ENCODE measurements at places on chromosomes 2 and 18.

- no peak for DNase-seq
Measured at GRCh38 chr2:57218206-57218605, 828.4 kb upstream of the VRK2 start.

GRCh38 chr2:27685577-27685976 is 21.9 kb downstream of the SLC4A1AP start:
- DNase-seq = no peak

DNA sequence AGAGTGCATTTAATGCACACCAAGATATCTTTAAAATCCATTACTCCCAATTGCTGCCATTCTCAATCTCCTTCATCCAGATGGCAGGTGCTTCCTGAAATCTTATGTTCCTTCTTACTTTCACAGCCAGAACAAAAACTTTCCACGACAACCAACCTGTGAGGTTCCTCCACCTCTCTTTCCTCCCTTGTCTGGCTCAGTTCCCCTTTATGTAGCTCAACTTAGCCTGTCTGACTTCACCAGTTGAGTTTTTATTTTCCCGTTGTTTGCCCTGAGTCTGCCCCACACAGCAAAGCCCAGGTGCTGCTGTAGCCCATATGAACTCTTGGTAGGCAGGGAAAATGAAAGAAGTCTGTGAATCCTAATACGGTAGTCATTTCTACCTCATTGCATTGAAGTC is 112.5 kb downstream of the MREG start:
- DNase-seq = peak; percentile 34

DNA sequence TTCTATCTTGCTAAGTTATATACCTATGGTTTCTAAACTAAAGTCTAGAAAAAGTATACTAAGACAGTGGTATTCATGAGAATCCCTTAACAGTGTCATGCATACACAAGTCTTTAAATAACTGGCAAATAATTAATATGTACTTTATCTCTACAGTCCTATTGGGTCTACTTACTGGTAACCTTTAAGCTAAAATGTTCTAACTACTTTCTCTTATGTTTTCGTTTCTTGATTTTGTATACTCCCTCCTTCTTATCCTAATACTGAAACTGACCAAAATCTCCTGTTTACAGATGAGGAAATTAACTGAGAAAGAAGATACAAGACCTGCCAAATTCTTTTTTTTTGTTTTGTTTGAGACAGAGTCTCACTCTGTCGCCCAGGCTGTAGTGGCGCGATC is 74.6 kb downstream of the CCDC88A start:
- DNase-seq = no peak

- no peak for DNase-seq
Measured at GRCh38 chr18:76524900-76525698, 30.1 kb upstream of the ZNF516 start.

DNA sequence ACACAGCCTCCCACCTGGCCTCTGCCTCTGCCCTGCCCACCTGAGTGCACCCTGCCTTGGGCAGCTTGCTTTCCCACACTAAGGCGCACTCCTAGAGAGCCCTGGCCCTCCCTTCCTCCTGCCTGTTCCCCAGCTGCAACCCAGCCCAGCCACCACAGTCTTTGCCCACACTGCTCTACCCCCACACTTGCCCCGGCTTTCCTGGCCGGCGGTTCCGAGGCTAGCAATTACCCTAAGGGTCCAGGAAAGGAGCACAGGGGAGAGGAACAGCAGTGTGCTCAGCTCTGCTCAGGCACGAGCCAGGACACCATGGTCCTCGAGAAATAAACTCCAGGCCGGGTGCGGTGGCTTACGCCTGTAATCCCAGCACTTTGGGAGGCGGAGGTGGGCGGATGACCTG is 237.8 kb upstream of the RAB6C start:
- DNase-seq = no peak

GRCh38 chr2:37973615-37974353 is 48.7 kb downstream of the RMDN2 start:
- no peak for DNase-seq

DNA sequence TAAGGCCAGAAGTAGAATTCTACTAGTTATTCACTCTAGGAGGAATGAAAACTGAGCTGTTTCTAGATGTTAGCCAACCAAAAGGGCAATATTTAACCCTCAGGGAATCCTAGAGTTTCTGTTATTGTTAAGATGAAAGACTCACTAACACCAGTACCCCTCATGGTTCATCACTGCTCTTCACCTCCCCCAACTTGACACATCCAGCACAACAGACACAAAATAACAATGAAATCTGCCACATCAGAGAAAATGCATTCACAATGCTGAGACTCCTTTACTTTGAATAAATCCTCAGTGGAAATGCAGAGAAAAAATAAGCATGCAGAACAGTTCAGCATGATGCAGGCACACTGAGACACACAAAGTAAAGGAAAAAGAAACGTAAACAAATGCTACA is 111.3 kb downstream of the RIF1 start:
- DNase-seq = no peak

GRCh38 chr2:235263205-235264120 is 230.4 kb upstream of the AGAP1 start:
- no peak for DNase-seq

DNA sequence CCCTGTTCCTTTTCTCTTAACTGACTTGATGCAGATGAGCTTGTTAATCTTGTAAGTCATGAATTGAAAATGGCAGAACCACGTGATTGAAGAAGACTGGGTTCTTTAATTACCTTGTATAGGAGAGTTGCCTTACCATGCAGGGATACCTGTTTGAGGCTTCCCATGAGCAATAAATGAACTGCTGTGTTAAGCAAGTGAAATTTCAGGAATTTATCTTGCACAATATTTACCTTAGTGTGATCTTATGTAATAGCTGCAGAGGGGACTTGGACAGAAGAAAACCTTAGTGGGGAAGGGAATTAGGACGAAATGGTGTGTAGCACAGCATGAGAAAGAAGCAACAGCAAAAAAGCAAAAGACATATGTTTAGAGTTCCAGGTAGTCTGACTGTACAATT is 384.0 kb upstream of the TMEFF2 start:
- no peak for DNase-seq

DNA sequence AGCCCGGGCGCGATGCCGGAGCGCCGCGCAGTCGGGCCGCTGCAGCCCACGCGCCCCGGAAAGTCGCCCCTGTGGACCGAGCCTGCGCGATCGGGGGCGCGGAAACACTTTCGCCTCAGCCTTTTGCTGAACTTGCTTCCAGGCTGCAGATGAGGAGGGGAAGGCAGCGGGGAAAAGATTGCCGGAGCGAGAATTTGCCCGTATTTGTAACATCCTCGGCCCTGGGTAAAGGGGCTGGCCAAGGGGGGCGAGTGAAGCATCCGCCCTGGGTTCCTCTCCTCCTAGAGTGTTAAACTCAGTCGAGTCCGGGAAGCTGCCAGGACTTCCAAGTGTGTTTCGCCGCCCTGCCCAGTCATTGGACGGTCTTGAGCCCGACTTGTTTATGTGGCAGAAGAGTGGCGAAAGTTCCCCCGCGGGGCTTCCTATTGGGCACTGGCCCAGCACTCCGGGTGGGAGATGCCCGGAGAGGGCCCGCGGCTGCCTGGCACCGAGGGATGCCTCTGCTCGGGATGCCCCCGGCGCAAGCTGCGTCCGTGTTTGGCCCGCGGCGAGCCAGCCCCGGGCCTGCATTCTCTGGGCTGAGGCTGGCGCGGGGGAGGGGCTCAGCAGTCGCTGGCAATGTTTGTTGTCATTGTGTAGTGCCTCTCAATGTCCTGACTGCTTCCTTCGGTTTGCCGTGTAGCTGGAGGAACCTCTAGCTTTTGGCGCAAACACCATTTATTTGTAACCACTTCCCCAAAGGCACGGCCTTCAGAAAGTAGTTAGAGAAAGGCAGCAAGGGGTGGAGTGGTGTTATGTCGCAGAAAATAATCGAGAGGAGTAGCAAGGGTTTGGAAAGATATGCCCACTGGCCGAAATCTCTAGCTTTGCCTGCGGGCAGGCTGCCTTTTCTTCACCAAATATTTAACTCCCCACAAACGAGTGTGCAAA is 1.1 kb downstream of the CYBRD1 start:
- DNase-seq = peak; percentile 82

DNA sequence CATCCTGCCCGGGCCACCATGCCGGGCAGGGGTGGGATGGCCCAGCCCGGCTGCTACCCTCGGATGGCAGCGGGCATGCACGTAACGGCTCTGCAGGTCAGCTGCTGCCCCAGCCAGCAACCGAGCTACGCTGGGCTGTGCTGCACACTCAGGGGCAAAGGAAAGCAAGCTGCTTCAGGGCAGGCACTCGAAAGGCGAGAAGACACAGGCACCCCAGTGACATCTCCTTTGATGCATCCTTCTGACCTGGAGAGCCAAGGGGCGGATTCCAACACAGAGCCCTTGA is 8.8 kb downstream of the HDAC4 start:
- no peak for DNase-seq

DNA sequence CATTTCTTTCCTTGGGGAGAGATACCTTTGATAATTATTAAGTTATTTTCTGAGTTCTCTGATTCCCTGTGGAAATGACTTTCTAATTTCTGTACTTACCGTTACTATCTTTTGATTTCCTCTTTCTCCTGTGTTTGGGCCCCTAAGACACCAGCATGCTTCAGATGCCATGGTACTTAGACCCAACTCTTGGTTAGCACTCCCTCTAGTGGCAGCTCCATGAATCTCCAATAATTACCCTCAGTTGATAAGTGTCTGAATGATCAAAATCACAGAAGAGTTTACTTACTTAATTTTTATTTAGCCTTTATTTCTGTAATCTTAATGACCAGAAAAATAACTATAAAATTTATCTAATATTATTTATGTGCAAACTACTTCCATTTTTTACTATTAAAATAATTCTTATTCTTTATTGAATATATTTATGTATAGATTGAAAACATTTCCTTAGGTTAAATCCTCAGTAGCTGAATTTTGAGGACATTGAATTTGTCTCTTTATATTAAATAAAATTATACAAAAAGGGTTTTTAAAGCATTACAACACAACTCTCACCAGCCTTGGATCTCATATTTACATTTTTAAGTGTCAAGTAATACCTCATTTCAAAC is 300.4 kb downstream of the KCNS3 start:
- DNase-seq = peak; percentile 62

- no peak for DNase-seq
Measured at GRCh38 chr18:11412811-11413210, 196.6 kb upstream of the SLC35G4 start.

GRCh38 chr18:26419746-26420145 is 128.6 kb downstream of the KCTD1 start:
- no peak for DNase-seq

GRCh38 chr18:37689841-37690240 is 124.2 kb upstream of the CELF4 start:
- DNase-seq = no peak

DNA sequence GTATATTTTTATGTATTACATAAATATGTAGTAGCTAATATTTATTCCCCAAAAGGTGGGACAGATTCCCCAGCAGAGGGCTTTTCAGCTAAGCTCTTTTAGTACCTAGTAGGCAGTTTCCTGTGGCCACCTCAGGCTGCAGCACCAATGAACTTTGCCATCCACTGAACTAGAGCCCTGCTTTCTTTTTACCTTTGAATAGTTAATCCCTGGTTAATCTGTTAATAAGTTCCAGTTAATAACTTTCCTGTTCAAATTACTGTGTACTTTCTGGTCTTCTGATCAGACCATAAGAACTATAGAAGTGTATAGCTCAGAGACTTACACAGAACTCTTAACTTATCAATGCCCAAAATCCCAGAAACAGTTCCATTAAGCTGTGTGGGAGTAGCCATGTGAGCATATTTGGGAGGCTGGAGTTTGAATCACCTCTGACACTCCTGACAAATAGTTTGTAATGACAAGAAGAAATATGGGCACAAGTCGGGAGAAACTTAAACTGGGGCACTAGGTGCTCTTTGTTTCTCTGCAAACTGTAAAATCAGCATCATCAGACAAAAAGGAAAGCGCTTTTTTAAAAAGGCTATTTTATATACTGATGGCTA is 40.0 kb downstream of the ASXL2 start:
- no peak for DNase-seq

DNA sequence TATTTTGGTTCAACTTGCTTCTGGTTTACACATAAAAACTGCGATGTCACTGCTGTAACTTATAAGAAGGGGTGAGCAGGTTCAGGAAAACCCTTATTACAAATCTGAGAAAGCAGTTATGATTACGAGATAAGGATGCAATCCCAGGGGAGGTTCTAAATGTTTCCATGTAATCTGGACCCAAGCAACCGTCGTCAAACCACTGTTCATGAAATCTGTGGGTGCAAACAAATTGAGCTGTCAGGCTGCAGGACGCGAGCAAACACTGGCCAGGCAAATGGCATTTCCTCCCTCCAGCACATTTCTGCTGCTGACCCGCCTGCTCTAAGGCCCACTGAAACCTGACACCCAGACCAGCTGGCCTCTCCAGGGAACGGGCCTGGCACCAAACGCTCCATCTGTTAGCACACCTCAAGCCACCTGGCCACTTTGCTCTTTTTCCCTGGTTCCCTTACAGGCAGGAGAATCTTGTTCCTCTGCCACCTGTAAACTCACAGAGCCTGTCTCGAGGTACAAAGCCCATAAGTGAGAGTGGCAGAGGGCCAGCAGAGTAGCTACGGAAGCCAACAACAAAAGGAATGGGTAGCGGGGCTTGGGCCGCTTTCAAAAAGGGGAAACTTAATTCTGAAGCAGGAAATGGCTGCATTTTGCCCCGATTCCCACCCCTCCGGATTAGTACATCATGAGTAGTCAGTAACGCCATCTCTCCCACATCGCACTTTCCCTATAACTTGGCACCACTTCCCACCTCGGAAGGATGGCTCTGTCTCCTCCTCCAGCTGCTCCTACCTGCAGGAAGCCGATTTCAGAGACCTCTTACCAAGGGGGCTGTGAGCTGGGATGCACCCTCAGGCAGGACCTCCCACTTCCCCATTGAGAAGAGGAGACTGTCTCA is 26.5 kb downstream of the CRACDL start:
- no peak for DNase-seq

- no peak for DNase-seq
Measured at GRCh38 chr18:43061816-43062215, 53.7 kb downstream of the RIT2 start.

- peak; percentile 10 for DNase-seq
Measured at GRCh38 chr2:30470426-30470825, 23.4 kb downstream of the LCLAT1 start.

- peak; percentile 85 for DNase-seq
Measured at GRCh38 chr2:165743442-165743841, 50.6 kb downstream of the GALNT3 start.

DNA sequence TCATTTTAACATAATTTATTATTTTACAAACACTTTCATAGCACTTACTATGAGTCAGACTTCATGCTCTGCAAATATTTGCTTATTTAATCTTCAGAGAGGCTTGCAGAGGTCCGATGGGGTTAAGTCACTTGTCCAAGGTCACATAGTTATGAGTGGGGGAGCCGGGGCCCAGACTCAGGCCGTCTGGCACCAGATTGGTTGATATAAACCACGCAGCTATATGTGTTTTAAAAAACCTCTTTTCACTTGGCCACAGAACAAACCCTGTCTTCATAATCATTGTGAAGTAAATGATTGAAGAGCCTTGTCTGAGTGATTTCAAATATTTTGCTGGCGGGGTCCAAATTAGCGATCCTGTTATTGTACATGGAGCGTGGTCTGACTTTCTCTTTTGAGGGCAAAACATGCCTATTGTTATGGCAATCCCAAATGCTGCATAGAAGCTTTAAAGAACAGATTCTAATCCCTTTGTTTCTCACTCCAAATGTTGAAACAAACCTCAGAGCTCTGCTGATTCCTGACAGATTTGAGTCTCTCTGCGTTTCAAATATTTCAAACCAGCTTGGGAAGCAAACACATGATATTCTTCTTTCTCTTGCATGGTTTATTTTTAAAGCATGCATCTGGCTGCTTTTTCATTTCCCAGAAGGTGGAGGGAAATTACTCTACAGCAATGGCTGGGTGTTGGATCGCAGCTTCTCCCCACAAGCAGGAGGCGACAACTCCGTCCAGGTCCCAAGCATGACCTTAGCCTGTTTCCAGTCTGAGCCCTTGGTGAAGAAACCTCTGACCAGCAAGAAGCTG is 142.4 kb downstream of the DDX1 start:
- DNase-seq = no peak
